SHP77 treated with DMSO at 0.1 percent for 48 hours (cell line): ENCODE measurements at places on chromosomes 11 and 22.

DNA sequence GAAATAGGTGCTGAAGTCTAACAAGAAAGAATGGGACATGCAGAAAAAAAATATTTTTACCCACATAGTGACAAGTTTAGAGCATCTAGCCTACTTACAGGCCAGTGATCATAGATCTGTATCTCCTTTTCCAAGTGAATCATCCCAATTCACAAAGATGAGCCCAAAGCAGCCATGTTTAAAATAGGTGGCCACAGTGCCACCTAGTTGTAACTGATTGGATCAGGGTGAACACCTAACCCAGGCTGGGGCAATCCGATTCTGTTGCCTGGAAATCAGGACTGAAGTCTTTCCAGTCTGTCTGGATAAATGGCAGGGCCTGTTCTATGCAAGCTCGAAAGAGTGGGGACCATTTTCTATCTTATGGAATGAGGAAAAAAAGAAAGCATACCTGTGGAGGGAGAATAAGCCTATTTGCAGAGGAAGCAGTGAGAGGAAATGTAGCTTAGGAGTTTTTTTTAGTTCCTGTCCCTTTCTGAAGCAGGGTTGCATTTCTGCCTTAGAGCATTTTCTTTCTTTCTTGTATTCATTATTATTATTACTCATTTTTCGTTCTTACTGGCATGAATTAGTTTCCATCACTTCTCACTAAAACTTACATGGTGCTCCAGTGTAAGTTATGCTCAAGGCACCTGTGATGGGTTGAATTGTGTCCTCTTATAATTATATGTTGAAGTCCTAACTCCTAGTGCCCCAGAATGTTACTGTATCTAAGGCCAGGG lies 113.2 kb upstream of the RAG2 start:
- DNase-seq, result no peak

- no peak for DNase-seq
These were observed 8.0 kb upstream of the FERMT3 start for GRCh38 chr11:64198511-64198910.

GRCh38 chr11:12120031-12121008 lies 9.9 kb downstream of the MICAL2 start:
- no peak for DNase-seq

GRCh38 chr11:131977231-131977630 lies 606.8 kb downstream of the NTM start:
- DNase-seq, result no peak

- no peak for DNase-seq
These were observed 8.0 kb downstream of the JAML start for GRCh38 chr11:118216621-118217481.

GRCh38 chr11:13228572-13228971 lies 49.0 kb upstream of the BMAL1 start:
- no peak for DNase-seq

DNA sequence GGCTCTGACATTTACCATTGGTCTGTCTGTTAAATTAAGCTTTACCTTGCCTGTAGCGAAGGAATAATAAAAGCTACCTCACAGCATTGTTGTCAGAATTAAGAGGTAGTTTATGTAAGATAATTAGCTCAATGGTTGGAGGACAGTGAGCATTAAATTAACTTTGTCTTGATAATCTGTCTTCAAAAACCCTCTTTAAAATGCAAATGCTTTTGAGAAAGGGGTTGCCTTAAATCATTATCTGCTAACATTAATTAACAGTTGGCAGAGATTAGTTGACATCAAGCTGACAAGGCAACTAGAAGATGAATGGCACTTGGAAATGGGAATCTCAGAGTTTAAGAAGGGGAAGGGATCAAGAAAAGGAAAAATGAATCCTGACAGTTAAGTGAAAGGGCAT lies 761.1 kb upstream of the ARHGAP42 start:
- DNase-seq, result no peak

- DNase-seq, result no peak
These were observed 13.5 kb upstream of the APOBEC3A start for GRCh38 chr22:38943882-38944281.

DNA sequence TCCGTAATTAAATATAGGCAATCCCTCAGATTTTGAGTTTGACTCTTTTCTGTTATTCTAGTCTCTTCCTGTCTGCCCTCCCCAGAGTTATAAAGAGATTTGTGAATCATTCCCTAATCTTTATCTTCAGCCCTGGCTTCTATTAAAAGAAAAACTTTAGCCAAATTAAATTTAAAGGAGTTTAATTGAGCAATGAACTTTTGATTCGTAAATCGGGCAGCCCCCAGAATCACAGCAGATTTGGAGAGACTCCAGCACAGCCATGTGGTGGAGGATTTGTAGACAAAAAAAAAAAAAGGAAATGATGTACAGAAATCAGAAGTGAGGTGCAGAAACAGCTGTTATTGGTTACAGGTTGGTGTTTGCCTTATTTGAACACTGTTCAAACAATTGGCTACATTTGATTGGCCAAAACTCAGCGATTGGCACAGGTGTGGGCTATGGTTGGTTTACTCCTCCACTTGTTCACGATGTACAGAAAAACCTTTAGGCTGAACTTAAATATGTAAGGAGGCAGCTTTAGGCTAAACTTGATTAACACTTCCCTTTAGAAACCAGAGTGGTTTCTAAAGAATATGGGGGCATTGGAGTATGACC lies 2.3 kb upstream of the ALKBH8 start:
- no peak for DNase-seq

DNA sequence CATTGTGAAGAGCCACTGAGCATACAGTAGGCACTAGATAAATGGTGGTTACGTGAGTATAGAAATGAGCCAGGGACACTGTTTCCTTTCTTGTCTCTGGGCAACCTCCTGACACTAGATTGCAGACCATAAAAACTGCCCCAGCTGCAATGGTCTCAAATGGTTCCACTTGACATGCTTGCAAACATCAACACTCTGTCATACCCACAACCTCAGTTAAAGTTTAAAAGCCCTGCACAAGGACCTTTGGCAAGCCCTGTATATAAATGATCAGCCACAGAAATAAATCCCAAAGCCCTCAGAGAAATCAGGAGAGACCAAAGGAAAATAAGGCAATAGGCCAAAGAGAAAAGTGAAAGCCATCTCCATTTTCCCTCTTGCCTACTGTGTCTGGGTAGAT lies 20.7 kb downstream of the PLEKHA7 start:
- DNase-seq, result no peak

DNA sequence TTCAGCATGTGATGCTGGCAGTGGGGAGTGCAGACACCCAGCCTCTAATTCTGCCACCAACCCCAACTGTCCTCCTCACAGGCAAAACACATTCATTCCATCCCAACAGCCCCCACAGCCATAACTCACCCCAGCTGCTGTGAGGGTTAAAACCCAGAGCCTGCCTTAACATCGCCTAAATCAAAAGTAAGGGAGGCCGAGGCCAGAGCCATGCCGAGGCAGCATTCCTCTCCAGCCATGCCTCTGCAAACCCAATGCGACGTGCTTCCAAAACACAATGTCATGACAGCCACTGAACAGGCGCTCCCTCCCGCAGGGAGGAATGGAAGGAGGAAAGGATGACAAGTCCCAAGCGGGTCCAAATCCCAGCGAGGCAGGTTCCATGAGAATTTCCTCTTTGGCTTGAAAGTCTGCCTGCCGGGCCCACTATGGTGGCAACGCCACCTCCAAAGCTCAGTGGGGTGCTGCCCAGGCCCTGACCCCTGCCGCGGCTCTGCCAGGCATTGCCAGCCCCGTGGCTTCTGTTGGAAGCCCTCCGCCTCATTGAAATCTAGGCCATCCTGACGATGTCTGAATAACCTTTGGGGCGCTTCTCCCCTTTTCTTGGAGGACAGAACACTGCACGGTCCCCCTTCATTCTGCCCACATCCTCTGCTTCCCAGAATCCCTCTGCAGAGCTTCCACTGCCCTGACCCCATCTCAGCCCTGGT lies 472.3 kb downstream of the BRD1 start:
- DNase-seq, result no peak

- no peak for DNase-seq
These were observed 22.5 kb upstream of the KRTAP5-7 start for GRCh38 chr11:71504531-71504930.

GRCh38 chr11:46912526-46913150 lies 5.7 kb downstream of the LRP4 start:
- DNase-seq, result peak; percentile 84

GRCh38 chr22:44373234-44373633 lies 60.5 kb upstream of the SHISAL1 start:
- no peak for DNase-seq

DNA sequence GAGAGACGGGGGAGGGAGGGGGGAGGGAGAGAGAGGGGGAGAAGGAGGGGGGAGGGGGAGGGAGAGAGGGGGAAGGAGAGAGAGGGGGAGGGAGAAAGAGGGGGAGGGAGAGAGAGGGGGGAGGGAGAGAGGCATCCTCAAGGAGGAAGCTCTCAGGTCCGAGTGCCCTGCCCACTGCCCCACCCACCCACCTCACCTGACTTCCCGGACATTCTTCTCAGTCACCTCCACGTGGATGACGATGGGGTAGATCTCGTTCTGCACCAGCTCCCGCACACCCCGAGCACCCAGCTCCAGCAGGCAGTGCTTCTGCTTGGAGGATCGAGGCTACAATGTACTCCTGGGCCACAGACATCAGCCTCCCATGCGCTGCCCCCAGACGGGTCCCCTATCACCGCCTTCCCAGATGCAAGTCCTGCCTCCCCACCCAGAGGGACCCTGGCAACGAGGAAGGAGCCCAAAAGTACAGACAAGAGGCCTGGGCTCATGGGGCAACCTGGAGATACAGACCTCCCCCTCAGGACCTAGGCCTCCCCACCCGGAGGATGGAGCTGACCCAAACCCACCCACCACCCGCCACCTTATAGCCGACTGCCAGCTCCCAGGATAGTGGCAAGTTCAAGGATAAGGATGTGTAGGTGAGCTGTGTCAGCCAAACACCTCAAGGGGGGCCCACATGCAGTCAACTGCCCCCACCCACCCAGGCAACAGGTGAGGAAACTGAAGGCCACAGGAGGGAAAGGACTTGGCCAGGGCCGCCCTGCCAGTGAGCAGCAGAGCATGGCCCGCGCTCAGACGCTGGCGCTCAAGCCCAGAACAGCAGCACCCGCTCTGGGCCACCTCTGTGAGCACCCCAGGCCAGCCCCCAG lies 5.6 kb upstream of the MFNG start:
- no peak for DNase-seq

DNA sequence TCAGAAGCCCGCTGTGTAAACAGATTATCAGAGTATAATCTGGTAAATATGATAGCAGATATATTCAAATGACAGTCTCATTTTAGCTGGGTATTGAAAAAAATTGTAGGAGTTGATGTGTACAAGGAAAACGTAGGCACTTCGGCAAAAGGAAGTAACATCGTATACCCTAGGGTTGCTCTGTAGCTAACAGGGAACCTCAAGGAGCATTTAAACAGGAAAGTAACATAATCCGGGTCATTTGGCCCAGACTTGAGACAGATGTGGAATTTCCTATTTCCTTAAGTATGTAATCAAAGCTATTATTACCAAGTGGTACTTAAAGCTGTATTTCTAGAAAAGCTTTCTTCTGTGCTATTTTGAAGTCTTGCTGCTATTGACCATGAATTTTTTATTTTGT lies 215.6 kb downstream of the DDX10 start:
- no peak for DNase-seq

DNA sequence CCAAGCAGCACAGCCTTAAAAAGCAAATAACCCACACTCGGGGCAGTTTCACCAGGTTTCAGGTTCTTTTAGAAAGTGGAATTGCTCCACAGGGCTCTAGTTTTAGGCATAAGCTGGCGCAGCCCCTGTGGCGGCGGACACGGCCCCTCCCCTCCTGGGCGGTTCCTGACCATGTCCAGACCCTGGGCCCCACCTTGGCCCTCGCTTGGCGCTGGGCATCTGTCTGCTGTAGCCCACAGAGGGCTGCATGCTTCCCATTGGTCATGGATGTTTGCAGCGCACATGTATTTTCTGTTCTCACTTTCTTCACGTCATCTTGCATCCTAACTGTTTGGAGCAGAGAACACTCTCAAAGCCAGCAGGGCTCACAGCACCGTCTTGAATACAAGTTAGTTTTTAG lies 244.3 kb downstream of the BRD1 start:
- DNase-seq, result no peak

DNA sequence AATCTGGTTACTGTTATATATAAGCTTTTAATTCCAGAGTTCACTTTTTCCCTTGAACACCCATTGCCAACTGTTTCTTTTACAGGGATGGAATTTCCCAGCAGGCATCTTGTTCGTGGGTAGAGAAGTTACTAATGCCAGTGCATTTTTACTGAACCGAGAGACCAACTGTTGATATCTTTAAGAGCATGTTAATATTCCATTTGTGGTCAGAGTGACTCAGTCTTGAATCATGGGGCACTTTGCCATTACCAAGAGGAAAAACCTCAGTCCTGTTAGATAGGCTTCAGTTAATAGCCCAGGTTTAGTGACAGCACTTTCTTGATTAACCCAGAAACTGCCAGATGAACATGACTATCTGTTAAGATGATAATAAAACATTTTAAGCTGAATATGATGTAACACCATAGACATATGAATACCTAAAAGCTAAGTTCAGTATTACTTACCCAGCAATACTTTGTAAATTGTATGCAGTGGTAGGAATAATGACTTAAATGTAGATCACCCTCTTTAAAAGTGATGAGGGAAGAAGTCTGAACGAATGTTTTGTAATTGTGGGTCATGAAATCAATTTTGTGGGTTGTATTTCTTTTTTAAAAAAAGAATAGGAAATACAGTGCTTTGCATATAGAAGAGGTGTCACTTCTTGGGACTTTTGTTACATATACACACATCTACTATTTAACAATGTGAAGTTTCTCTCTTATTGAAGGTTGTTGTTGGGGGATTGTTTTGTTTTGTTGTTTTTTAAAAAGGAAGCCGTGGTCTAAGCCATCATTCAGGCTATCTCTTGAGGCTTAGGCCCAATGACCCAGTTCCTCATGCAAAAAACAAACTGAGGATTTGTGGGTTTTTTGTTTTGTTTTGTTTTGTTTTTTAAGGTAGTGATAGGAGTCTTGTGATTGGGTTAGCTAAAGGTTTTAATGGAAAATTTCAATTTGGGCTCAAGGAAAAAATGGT lies 79.2 kb upstream of the GRIK4 start:
- DNase-seq, result no peak

- DNase-seq, result no peak
These were observed 220.1 kb downstream of the BLID start for GRCh38 chr11:121895919-121896318.

DNA sequence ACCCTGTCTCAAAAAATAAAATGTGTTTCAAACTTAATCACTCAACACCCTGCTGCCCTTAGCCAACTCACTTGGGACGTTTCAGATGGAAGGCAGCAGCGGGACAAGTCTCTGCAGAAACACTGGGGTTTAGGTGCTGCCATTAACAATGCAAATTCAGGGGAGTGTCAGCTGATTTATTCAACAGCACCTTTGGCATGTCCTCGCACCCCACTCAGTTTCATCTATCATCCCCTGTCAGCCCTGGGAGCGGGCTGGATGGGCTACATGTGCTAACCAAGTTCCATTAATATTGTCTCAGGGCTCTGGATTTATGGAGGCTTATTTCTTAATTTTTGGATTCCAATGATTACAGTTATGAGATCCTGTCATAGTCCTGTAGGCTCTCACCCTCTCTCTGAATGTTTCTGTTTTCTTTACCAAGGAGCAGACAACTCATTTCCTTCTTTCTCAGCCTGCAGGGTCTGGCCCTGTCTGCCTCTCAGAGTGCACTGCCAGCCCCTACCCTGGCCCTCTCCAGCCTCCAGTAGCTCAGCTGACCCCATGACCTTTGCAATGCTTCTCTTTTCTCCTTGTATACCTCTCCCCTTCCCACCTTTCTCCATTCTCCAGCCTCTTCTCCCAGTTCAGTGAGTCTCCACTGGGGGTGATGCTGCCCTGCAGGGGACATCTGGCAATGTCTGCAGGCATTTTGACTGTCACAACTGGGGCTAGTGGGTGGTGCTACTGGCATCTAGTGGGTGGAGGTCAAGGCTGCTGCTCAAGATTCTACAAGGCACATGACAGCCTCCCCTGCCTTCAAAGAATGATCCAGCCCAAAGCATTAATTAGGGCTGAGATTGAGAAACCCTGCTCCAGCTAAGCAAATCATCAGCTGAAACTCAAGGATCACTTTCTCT lies 79.0 kb downstream of the APIP start:
- DNase-seq, result no peak
